HuH-7 (cell line): ENCODE measurements at places on chromosomes 11 and 22.

DNA sequence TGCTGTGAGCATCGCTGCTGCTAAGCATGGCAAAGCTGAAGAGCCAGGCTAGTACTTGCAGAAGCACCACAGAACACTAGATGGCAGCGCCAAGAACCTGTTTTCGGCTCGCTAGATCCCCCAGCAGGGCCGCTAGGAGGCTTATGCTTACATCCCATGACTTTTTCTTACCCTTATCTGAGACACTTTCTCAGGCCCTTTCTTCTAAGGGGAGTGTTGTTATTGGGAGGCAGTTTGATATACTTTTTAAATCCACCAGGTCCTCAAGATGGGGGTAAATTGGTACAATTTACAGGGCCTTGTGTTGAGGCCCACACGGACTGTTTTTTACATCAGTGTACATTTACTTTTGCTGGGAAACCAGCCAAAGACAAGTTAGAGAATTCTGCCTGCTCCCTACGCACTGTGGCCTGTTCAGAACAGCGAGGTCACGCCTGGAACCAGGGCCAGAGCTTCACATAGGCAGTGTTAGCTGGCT, 4.0 kb downstream of the TRIM6 start:
- peak; percentile 66 for DNase-seq

DNA sequence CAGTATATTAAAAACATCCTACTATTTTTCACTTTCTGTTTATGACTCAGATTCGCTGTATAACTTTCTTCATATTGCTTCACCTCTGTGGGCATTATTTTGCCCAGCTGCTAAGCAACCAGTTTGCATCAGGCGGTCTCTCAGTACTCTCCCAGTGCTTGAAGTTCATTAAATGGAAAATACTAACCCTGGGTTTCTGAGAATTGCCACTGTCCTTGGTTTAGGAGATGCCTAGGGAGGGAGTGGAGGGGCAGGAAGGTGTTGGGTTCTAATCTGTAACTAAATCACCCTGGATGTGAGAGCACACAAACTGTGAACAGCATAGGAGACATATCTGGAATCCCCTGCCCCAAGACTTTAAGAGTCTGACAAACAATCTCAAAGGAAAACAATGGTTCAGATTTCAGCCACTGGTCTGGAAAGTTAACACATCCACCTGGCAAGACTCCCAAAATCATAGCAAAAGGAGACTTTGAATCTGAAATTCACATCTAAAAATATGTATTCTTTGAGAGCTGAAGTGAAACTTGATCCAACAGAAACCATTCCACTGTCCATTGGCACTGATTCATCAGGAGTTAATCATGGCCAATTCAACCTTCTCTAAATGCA, 540.0 kb downstream of the SOX6 start:
- no peak for DNase-seq

DNA sequence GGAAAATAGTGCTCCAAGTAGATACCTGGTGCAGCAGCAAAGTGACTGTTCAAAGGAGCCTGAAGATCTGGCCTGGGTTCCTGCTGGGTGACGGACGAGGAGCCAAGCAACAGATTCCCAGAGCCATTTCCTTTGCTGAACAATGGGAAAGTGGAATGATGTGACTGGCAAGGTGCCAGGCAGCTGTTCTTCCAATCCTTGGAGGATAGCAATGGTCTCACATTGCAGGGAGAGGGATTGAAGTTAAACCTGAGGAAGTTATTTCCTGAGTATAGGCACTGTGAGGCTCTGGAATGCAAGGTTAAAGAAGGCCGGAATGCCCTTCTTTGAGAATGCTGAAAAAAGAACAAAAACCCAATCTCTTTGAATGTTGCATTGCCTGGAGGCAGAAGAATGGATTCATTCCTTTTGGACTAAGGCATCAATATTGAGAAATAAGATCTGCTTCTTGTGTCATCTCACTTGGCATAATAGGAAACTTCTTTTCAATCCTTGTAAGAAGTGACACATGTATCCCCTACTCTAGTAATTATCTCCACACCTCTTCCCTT, 223.8 kb downstream of the BLID start:
- DNase-seq, result no peak

GRCh38 chr11:117170210-117170609, 8.3 kb upstream of the SIDT2 start:
- DNase-seq, result no peak

GRCh38 chr11:121543836-121544380, 91.1 kb upstream of the SORL1-AS1 start:
- DNase-seq, result no peak

- no peak for DNase-seq
Observed at GRCh38 chr11:78741741-78742140, 167.1 kb upstream of the NARS2 start.

DNA sequence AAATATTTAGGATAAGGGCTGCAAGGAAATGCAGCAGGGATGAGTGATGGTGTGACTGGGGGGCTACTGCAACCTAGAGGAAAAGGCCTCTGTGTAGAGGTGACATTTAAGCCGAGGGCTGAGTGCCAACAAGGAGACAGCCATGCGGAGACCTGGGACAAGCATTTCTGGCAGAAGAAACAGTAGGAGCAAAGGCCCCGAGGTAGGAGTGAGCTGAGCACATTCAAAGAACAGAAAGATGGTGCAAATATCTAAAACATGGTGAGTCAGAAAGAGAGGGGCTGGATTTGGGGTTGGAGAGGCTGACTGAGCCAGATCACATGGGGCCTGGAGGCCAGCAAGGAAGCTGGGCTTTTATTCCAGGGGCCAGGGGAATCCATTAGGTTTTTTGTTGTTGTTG, 55.1 kb upstream of the INCENP start:
- no peak for DNase-seq

GRCh38 chr11:113906038-113906437, 1.4 kb downstream of the HTR3B start:
- peak; percentile 55 for DNase-seq

- DNase-seq, result no peak
Observed at GRCh38 chr11:69443138-69443967, 38.1 kb upstream of the LINC01488 start.

- no peak for DNase-seq
Observed at GRCh38 chr11:113674397-113674685, 31.8 kb downstream of the TMPRSS5 start.

- DNase-seq, result no peak
Observed at GRCh38 chr11:120738516-120739046, 227.0 kb downstream of the GRIK4 start.

GRCh38 chr11:103649401-103649895, 387.0 kb upstream of the DDI1 start:
- no peak for DNase-seq

DNA sequence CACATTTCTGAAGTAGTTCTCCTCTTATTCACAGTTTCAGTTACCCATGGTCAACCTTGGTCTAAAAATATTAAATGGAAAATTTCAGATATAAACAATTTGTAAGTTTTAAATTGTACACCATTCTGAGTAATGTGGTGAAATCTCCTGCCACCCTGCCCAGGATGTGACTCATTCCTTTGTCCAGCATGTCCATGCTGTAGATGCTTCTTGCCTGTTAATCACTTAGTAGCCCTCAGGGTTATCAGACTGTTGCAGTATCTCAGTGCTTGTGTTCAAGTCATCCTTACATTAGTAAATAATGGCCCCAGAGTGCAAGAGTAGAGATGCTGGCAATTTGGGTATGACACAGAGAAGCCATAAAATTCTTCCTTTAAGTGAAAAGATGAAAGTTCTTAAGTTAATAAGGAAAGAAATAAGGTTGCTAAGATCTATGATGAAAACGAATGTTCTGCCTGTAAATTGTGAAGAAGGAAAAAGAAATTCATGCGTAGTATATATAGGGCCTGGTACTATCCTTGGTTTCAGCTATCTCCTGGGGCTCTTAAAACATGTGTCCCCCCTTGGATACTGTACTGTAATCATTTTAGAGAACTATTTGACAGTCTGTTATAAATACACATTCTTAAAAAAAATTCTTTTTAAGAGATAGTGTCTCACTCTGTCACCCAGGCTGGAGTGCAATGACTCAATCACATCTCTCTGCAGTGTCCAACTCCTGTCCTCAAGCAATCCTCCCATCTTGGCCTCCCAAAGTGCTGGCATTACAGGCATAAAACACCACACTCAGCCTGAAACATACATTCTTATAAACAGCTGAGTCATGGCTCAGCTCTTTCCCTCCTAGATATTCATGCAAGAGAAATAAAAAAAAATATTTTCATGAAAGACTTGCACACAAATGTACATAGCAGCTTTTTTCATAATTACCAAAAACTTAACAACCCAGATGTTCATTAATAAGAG, 31.3 kb downstream of the MTNR1B start:
- DNase-seq, result no peak

DNA sequence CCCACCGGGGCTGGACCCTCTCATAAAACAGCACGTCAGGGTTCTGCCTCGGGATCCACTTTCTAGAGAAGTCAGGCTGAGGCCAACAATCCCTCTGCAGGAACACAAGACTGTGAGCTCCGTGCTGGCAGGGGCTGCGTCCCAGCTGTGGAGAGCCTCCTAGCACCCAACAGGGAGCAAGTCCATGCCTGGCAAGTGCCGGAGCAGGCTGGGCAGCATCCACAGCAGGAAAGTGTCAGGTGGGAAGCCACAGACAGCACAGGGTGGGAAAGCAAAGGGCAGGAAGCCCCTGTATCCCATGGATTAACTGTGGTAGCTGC, 682.3 kb downstream of the TBC1D22A start:
- DNase-seq, result no peak

DNA sequence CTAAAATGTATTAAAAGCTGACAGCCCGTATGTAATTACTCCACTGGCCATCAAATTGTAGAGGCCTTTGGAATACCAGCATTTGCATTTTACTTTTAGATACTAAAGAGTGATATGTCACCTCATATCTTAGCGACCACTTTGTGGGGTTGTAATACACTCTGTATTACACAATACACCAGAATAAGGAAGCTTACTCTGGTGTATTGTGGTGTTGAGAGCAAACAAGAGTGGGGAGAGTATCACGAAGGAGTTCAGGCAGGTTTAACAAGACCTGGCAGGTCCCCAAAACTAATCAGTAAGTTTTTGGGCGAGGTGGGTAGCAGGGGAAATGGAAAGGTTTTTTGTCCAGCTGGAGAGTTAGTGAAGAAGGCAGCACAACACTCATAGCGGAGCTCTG, 3.2 kb downstream of the NUP50 start:
- no peak for DNase-seq

GRCh38 chr22:38881464-38881871, 9.5 kb upstream of the CBX6 start:
- no peak for DNase-seq

DNA sequence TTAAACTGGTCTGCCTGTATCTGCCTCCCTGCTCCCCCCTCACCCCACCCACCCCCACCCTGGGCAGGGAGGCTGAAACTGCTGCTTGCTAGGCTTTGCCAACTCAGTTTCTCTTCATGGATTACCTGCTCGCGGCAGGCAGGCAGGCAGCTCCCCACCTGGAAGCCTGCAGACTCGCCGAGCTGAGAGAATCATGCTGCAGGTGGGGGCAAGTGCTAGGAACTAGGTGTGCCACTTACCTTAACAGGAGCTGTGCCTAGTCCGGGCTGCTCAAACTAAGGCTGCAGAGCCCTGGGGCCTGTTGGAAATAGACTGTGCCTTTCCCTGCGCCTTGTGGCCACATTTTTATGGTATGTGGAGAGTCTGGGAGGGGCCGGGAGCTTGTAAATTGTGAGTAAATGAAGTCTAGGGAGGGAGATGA, 30.3 kb downstream of the MARK2 start:
- DNase-seq, result no peak

GRCh38 chr11:34783816-34784317, 132.3 kb downstream of the APIP start:
- peak; percentile 30 for DNase-seq

DNA sequence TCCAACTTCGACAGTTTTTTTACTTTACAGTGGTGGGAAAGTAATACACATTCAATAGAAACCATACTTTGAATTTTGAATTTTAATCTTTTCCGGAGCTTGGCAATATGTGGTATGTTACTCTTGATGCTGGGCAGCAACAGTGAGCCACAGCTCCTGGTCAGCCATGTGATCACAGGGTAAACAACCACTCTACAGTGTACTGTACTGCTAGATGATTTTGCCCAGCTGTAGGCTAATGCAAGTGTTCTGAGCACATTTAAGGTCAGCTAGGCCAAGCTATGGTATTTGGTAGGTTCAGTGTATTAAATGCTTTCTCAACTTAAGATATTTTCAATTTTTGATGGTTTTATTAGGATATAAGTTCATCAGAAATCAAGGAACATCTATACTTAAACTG, 48.7 kb upstream of the GRIK4 start:
- DNase-seq, result no peak

DNA sequence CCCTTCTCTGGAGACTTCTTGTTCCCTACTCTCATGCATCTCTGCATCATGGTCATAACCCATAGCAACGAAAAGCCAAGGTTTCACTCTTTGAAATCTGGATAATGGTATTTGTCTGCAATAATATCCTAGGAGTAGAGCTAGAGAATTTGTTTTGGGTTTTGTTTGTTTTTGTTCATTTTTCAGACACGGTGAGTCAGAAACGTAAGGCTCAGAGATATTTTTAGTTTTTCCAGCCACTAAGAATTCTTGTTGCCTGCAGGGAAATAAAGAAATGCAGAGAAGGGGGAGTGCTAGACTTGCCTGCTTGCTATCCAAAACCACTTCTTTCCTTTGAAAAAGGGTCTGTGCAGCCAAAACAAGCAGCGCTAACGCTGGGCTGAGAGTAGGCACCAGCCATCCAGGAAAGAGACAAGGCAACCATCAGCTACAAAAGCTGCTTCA, 26.0 kb downstream of the POU2AF3 start:
- no peak for DNase-seq
